ENCODE measurements at places on chromosomes 3 and 15. TPM values are rescaled to one million over a fixed set of nuclear protein-coding genes. Genes with fewer than 3 reads are reported as not detected.

The CAMK2N2 gene
- total RNA-seq = not detected

DNA sequence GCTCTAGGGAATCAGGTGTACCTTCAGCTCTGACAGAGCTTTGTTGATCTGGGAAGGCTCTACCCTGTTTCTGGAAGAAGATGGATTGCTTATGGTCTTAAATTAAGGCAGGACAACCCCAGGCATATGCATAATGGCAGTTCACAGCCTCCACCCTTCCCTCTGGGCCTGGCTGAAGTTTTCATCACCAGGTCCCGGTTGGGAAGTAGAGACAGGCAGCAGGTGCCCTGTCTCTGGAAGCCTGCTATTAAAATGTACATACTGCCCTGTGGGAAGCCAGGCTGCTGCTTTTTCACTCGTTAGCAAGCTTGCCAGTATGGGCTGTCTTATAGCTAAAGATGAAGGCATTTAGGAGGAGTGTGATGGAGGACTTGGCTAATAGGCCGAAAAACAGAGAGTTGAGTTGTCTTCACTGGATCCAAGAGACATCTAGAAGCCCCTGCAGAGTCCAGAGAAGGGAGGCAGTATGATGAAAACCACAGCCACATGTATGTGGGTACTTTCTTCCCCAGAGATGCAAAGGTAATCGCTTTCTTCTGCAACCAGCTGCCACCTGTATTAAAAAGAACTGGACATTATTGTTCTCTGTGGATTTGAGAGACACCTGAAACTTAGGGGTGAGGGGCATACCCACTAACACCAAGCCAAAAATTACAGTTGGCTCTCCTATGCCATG, 34.4 kb downstream of the ABHD2 start:
- no peak for DNase-seq

DNA sequence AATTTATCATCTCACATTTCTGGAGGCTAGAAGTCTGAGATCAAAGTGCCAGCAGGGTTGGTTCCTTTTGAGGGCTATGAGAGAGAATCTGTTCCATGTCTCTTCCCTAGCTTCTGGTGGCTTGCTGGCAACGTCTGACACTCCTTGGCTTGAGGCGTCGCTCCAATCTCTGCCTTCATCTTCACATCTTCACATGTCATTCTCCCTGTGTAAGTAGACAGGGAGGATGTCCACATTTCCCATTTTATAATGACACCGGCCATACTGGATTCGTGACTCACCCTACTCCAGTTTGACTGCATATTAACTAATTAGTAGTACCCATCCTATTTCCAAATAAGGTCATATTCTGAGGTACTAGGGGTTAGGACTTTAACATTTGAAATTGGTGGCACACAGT, 17.5 kb upstream of the ARHGAP31 start:
- no peak for DNase-seq

The VPS33B gene
- total RNA-seq = 10.8 TPM

DNA sequence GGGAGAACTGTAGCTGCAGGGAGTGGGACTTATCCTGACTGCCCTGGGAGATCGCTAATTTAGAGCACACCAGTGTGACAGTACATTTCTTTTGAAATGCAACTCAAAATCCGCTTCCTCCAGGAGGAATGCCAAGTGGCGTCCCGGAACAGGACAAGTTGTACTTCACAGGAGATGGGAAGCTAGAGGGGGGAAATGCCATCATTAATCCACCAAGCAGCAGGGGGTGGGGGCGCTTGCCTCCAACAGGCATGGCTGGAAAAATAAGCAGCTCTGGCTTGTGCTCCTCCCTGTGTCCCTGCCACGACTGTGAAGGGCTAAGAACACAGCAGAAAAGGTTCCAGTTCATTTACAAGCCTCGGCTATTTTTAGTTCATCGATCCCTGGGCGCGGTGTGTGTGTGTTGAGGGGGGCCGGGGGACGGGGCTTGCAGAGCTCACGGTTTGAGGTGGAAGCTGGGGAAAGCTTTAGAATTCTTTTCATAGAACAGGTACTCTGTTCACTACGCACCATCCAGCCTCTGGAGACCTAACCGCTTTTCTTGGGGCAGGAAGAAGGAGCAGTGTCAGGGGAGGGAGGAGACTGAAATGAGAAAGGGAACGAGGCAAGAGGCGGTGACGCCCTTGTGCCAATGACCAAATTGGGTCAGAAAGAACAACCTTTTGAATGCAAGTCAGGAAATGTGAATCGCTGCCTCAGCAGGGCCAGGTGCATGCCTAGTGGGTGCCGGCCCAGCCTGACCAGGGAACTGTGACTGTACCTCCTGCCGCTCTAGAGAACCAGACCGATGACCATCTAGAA, 51.8 kb upstream of the DGKG start:
- peak; percentile 27 for DNase-seq

Measured in lower leg skin (tissue), 4 donors.